Uterus (tissue), 4 donors: ENCODE measurements at places on chromosomes 2 and 18. TPM values are rescaled to one million over a fixed set of nuclear protein-coding genes. Genes with fewer than 3 reads are reported as not detected.

Gene CHST9
- 3.7 TPM for total RNA-seq

Gene DSG4
- total RNA-seq: 0.07 TPM

DNA sequence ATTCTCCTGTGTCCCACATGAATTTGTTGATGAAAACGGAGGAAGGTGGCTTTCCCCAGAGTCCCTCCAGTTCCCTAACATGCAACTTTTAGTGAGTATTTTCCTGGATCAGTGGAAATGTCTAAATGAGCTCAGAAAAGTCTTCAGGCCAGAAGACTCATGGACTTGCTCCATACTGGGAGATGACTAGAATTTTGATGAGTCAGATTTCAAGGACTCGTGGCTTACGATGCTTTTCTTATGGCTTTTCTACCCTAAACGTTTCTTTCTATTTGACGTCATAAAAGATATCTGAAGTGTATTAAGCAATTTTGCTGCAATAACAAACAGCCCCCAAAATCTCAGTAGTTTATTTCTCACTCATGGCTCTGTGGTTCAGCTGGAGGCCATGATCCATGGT, 397.6 kb downstream of the FBXO15 start:
- no peak for DNase-seq

GRCh38 chr18:21593540-21594257, 6.8 kb downstream of the ESCO1 start:
- DNase-seq: no peak

GRCh38 chr2:176157499-176158185, 535 bp downstream of the HOXD3 start:
- no peak for DNase-seq
